ENCODE measurements at places on chromosomes 1 and 21.

GRCh38 chr1:200040481-200041138 lies 13.1 kb downstream of the NR5A2 start:
- DNase-seq: peak; percentile 59

- DNase-seq: no peak
These were observed 3.1 kb upstream of the ZNF697 start for GRCh38 chr1:119651133-119651532.

- no peak for DNase-seq
These were observed 554.8 kb upstream of the B3GALT2 start for GRCh38 chr1:193741228-193741627.

DNA sequence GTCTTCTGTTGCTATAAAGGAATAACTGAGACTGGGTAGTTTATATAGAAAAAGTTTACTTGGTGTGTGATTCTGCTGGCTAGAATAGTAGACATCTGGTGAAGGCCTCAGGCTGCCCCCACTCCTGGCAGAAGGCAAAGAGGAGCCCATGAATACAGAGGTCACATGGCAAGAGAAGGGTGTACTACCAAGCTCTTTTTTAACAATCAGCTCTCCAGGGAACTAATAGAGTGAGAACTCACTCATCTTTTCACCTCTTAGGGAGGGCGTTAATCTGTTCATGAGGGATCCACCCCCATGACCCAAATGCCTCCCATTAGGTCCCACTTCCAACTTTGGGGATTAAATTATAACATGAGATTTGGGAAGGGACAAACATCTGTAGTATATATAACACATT lies 9.3 kb downstream of the DTL start:
- no peak for DNase-seq

GRCh38 chr1:214537872-214538473 lies 13.4 kb downstream of the PTPN14 start:
- DNase-seq: no peak

DNA sequence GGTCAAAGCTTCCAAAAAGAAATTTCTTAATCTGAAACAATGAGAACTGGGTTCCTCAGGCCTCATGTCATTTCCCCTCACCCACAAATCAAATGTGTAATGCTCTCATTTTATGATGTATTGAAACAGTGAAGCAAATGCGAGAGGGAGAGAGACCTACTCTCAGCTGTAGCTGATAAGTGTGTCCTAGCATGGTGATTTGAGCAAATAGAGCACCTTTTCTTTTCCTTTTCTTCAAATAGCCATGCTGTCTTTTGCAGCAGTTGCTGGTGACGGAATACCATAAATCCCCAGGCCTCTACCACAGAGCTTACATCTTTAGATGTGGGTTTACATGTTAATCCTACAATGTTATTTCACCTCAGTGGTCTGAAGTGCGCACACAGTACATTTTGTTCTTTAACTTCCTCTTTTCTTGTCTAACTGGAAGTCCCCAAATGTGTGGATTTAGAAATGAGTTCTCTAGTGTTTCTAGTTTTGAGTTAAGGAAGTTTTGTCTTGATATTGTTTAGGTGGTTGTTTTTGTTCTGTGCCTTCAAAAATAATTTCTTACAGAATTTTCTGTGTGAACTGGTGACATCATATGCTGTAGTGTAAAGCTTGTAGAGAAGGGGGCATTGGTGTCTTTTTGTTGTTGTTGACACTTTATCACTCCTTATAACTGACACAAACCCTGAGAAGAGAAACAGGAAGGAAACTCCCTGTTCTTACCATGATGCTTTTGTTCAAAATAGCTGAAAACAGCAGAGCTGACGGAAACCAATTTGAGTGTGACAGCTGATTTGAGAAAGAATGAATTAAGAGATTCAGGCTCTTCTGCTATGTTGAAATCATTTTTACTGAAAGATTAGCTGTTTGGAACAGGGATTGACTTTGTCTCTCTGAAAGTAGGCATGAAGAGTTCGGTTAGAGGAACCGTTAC lies 12.2 kb downstream of the SMAP2 start:
- DNase-seq: no peak

DNA sequence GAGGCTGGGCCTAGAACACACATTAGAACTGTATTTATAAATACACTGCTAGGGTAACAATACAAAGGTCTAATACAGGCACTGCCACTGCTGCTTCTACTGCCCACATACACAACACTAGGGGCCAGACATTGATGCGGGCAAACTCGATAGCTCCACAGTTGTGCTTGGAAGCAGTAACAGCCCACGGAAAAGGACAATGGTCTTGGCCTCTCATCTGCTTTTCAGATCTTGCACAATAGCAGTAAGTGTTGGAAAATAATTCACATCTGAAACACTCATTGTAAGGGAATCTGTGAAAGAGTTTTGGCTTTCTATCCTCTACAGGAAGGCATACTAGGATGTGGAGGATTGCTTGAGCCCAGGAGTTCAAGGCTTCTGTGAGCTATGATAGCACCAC lies 6.9 kb upstream of the SPOCD1 start:
- DNase-seq: no peak

GRCh38 chr1:67921725-67922489 lies 88.6 kb upstream of the GNG12 start:
- DNase-seq: no peak

DNA sequence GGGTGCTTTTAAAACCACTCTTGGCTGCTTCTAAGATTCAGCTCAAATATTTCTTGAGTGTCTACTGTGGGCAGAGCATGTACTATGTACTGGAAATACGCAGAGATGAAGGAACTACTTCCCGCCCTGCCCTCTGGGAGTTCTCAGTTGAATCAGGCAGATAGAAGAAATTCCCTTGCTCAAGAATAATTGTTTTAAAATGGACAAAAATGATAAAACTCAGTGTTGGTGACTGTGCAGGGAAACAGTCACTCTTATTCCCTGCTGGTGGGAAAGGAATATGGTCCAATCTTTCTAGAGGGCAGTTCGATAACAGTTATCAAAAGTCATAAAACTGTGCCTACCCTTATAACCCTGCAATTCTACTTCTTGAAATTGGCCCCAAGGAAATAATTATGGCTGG lies 16.9 kb upstream of the GRHL3 start:
- DNase-seq: no peak

GRCh38 chr1:160083968-160084770 lies 2.8 kb downstream of the KCNJ9 start:
- DNase-seq: no peak

DNA sequence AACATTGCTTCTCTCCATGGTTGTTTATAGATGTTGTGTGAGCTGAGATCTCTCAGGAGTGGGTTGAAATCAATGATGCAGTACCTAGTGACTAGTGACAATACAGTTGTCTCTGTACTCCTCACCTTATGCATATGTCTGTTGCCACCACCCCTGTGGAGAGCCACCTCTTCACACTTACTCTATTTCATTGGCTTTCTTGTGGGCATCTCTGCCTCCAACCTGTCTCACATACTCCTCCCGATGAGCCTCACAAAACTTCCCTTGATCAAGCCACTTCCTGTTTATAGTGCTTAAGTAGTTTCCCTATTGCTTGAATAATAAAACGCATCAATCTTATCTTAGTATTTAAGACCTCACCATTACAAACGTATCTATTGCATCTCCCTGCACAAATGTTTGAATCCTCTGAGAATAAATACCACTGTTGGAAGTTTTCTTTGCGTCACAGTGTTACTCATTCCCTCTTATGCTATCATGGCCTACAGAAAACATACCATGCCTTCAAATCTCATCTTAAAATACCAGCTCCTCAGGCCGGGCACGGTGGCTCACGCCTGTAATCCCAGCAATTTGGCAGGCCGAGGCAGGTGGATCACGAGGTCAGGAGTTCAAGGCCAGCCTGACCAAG lies 54.7 kb upstream of the GREM2 start:
- DNase-seq: no peak

GRCh38 chr1:41850029-41850428 lies 68.7 kb downstream of the HIVEP3 start:
- no peak for DNase-seq

GRCh38 chr1:228007049-228007800 lies 427 bp downstream of the WNT3A start:
- DNase-seq: peak; percentile 54

Measured in coronary artery (tissue), 2 donors.